ENCODE measurements at places on chromosomes 16 and 17.
A peak's percentile ranks its signal among the peaks of the same experiment; 100 is the strongest.

- peak; percentile 6 for DNase-seq
Observed at GRCh38 chr17:33260638-33261037, 32.5 kb downstream of the ASIC2 start.

- no peak for DNase-seq
Observed at GRCh38 chr17:34913001-34913400, 48.3 kb downstream of the CCT6B start.

GRCh38 chr16:66324815-66325515, 41.5 kb upstream of the CDH5 start:
- peak; percentile 76 for DNase-seq

- no peak for DNase-seq
Observed at GRCh38 chr17:8048236-8048635, 9.4 kb downstream of the ALOX15B start.

- DNase-seq, result no peak
Observed at GRCh38 chr16:86117756-86118155, 218.8 kb downstream of the IRF8 start.

- no peak for DNase-seq
Observed at GRCh38 chr17:35630530-35631148, 43.5 kb downstream of the AP2B1 start.

- DNase-seq, result no peak
Observed at GRCh38 chr17:20784100-20784665, 204.7 kb downstream of the CDRT15L2 start.

- DNase-seq, result no peak
Observed at GRCh38 chr16:53766304-53767016, 62.5 kb downstream of the FTO start.

GRCh38 chr16:56669840-56670619, 416 bp downstream of the MT1H start:
- DNase-seq, result no peak

GRCh38 chr16:71263582-71263981, 25.6 kb downstream of the CMTR2 start:
- no peak for DNase-seq

GRCh38 chr17:43445009-43445589, 38.7 kb upstream of the DHX8 start:
- DNase-seq, result no peak

DNA sequence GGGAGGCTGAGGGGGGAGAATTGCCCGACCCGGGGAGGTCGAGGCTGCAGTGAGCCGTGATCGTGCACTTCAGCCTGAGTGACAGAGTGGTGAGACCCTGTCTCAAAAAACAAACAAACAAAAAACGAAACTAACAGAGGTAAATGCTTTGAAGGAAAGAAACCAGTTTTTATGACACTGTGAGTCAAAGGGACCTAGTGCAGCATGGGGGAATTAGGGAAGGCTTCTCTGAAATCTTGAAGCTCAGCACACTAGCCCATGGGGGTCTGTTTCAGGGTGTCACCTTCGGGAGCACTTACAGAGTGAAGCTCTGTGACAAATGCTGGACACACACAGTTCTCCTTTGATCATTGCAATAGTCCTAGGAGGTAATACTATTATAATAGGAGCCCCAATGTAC, 16.6 kb downstream of the ITPRIPL2 start:
- DNase-seq, result no peak

DNA sequence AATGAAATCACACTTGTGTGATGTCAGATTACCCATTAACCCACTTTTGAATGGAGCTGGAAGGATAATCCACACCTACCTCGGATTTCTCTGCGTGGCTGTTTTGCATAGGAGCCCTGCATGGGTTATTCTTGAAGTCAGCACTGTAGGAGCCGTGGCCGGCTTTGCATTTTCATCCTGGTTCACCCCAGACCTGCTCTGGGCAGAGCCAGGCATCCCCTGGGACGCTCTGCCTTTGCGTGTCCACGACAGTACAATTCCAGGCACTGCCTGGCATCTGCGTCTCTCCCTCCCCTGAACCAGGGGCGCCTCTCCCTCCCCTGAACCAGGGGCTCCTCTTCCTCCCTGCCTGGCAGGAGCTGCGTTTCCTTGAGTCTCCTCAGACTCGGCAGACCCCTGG, 29.7 kb upstream of the ZNF750 start:
- DNase-seq, result no peak

- no peak for DNase-seq
Observed at GRCh38 chr16:69626256-69626655, 60.5 kb downstream of the NFAT5 start.

GRCh38 chr17:81438007-81438659, 42.9 kb downstream of the BAHCC1 start:
- DNase-seq, result no peak

DNA sequence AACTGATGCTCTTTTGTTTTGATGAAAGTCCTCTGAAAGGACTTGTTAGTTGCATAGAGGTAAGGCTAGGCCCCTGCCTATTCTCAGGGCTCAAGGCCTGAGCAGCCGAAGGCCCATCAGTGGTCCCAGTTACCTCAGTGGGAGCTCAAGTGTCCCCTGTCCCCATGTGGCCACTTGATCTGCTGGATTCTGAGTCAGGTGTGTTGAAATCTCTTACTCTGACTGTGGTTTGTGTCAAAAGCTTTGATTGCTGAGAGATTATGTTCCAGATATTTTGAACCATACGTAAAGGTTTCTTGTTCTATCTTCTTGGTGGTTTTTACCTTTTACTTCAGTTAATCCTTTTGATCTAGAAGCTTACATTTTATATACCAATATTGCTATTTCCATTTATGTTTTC, 191.7 kb downstream of the LGALS9B start:
- DNase-seq, result no peak

DNA sequence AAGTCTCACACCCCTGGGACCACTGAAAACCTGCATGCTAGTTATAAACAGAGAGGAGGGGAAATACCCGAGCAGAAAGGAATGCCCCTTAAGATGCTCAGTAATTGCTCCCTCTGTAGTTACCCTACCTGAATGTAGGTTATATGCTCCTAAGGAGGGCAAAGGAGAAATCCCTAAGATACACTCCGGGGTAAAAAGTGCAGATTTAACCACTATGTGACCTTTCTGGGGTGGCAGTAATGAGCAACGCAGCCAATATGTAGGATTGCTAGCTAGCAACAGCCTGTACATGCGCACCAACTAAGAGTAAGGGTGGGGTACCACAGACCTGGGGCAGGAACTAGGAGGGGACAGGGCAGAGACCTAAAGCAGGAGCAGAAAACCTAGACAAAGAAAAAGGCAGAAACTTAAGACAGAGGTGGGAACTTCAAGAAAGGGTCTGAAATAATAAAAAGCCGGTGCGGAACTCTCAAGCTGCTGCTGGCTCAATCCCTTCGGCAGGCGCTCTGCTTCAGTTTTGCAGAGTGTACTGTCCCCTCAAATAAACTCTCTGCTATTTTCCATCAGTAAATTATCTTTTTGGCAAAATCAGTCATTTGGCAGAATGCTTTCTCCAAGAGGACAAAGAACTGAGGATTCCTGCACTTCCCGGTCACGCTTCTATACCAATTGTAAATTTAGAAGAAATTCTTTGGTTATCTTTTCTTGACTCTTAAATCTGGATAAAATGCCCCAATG, 823.8 kb downstream of the CDH11 start:
- no peak for DNase-seq

DNA sequence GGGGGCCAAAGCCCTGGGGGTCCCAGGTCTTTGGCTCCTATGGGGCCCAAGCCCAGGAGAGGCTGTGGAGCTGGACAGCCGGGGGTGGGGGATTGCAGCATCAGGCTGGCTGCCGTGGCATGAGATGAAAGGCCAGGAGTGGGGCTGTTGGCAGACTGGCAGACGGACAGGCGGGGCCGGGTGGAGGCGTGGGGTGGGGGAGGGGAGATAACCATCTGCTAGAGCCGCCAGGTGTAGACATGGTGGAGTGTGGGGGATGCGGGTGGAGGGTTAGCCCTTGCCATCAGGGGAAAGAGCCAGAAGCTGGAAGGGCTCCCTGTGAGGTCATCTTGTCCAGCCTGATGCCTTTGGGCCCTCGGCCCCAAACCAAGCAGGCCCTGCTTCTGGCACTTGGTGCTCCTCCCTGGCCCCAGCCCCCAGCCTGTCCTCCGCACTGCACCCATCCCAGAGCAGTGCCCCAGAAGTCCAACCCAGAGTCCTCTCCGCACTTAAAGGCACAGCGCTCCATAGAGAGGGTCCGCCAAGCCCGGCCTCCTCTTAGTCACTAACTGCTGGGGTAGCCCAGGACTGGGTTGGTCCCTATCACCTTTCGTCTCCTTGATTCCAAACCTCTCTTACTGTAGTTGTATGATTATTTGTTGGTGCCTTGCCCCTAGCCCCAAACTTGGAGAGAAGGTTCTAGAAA, 33.3 kb upstream of the DLX4 start:
- no peak for DNase-seq

- DNase-seq, result no peak
Observed at GRCh38 chr16:84497418-84498222, 6.8 kb downstream of the MEAK7 start.

- no peak for DNase-seq
Observed at GRCh38 chr17:4947010-4947410, 1.3 kb downstream of the PFN1 start.

DNA sequence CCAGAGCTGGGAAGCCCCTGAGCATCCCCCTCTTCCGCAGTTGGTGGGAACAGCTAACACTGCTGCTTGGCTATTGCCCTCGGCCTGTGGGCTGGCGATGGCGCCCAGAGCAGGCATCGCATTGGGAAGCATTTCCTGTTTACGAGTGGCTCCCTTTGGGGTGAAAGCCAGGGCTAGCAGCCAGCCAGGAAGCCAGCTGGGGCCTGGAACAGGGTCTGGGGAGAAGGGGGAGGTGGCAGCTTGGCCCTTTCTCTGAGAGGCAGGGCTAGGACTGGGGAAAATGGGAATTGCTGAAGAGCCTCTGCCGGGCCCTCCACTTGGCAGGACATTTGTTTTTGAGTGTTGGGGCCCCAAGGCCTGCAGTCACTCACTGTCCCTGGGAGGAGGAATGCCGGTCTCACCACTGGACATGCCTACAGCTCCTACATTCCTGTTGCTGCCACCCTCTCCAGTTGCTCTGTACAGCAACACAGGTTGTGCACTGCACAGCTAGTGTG, 2.4 kb upstream of the MTSS2 start:
- DNase-seq, result peak; percentile 38

- no peak for DNase-seq
Observed at GRCh38 chr16:82016263-82016662, 5.0 kb upstream of the SDR42E1 start.

GRCh38 chr16:2226245-2226793, 2.9 kb downstream of the E4F1 start:
- DNase-seq, result no peak

DNA sequence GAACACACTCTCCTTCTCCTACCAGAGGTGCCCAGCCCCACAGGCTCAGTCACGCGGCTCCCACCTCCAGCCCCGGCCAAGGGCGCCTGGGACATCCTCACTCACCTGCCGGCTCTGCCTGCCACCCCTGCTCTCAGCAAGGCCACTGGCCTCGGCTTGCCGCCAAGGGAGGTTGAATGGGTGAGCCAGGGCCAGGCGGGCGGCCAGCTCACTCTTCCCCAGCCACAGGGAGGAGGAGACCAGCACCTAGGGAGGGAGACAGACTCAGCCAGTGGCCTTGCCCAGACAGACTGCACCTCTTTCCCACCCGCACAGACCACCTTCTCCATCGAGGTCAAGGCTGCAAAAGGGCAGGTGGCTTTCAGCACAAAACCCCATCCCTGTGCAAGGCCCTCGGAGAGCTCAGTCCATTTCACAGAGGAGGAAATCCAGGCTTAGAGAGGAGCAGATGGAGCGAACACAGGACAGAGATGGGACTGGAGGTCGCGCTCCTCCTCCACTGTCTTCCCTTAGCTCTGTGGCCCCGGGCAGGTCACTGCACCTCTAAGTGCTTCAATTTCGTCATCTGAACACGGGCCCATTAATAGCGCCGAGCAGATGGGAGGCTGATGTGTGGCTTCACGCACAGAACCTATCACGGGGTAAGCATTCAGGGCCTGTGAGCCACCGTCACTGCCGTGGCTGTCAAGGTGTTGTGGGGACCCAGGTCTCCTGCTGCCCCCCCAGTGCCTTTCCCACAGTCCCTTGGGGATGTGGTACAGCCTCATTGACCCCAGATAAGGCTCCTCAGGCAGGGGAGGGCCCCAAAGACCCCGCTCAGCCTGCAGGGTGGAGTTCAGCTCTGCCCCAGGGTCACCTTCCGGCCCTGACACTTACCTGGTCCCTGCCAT, 56.1 kb downstream of the RMI2 start:
- no peak for DNase-seq

DNA sequence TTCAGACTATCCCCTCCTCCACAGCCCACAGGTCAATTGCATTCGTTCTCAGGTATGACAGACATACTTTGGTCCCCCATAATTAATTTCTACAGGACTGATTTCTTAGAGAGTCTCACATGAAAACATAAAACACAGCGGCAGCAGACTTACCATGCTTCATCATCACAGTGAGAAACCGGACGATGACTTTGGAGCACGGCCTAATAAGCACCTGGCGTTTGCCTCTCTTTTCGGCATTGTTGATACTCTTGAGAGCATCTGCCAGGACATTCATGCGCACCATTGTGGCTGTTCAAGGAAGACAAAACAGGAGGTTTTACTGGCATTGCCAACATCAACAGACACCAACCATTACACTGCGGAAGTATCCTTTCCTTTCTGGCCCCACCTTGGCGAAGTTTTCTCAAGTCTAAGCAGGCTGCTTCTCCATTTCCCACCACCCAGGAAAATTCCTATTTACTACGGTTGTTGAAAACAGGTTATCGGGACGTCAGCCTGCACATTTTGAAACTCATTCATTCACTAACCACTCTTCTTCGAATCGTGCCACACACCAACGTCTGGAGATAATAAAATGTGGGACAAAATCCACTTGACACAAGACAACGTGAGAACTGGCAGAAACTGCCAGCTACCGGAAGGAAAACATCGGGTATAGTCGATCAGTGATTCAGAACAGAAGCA, 1.2 kb downstream of the RPS15A start:
- no peak for DNase-seq

GRCh38 chr17:32285746-32286517, 20.3 kb downstream of the RHBDL3 start:
- peak; percentile 47 for DNase-seq

DNA sequence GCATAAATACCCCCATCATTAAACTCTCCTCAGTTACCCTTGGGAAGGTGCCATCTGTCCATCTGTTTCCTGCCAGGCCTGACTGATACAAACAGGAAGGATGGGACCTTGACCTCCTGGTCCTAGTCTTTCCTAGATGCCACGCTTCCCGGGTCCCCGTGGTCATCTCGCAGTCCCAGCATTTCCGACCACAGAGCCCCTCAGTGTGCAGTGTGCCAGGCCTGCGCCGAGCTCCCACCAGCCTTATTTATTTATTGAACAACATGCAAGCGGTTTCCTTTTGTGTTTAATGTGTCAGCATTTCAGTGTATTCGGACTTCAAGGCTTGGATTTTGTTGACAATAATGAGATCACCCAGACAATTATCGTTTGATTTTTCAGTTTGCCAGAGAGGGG, 45.6 kb upstream of the NKD1 start:
- no peak for DNase-seq

- no peak for DNase-seq
Observed at GRCh38 chr16:12300945-12301500, 324.5 kb downstream of the SNX29 start.

GRCh38 chr17:76408037-76408849, 23.8 kb downstream of the SPHK1 start:
- DNase-seq, result peak; percentile 47

GRCh38 chr16:48903039-48903438, 293.1 kb upstream of the N4BP1 start:
- no peak for DNase-seq

All from NCI-H1092 (cell line).